ENCODE measurements at places on chromosomes 6 and 20.

DNA sequence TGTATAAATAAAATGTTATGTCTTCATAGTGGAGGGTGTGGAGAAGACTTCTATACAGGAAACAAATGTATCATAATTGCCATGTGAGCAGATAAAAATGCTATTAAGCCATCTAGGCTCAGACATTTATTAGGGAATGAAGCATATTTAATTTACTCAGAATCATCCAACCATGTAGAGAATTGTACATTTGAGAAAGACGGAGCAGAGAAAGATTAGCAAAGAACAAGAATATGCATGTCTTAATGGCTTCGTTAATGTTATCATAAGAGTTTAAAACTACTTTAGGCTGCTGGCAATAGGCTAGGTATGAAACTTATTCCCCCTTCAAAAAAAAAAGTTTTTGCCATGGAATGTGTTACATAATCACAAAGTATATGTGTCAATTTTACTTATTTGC lies 6.1 kb downstream of the ANKRD6 start:
- no peak for DNase-seq

DNA sequence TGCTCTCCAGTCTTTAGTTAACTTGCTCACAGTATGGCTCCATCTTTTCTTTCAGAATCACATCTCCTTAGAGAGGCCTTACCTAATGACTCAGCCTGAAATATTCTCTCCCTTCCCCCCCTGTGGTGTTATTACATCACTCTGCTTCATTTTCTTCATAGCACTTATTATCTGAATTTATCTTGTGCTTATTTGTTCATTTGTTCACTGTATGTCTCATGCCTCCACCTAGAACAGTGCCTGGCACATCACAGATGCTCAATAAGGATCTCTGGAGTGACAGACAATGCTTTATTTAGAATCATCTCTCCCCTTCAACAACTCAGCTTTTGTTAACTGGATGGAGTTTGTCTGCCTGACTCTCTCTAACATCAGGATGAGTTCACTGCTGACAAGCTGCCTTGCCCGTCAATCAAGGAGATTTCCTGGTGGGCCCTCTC lies 96.6 kb upstream of the MAN1A1 start:
- DNase-seq, result no peak

- DNase-seq, result no peak
These were observed 162.2 kb downstream of the GJA1 start for GRCh38 chr6:121597654-121598053.

DNA sequence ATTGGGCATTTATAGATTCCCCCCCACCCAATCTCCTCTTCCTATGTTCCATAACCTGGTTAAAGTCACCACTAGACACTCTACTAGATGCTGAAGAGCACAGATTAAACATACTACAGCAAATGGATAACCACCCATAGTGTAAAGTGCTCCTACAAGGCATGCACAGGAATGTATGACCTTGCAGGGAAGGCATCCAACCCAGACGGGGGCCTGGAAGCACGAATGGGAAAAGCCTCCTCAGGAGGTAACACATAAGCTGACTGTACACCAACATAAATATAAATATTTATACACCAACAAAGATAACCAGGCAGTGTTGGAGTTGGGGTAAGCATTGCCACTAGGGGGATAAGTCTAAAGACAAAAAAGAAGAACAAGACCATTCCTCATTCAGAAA lies 691.7 kb downstream of the GRIK2 start:
- no peak for DNase-seq

DNA sequence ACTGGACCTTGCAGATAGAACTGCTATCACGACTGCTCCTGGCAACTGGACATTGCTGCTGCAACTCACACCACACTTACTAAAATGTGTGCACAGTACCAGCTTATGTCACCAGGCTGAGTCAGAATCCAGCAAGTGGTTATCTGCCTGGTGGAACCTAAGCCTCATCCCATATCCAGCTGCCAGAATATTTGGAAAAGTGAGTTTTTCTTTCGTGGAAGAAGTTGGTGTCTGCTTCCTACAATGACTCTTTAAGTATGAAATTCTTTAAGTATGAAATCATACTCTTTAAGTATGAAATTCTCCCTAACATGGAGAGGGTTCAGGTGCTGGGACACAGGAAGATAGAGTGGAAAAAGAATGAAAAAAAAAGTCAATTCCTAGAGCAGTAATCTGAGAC lies 16.4 kb upstream of the POLR1H start:
- no peak for DNase-seq

GRCh38 chr6:120951258-120951657 lies 383.0 kb downstream of the TBC1D32 start:
- no peak for DNase-seq

DNA sequence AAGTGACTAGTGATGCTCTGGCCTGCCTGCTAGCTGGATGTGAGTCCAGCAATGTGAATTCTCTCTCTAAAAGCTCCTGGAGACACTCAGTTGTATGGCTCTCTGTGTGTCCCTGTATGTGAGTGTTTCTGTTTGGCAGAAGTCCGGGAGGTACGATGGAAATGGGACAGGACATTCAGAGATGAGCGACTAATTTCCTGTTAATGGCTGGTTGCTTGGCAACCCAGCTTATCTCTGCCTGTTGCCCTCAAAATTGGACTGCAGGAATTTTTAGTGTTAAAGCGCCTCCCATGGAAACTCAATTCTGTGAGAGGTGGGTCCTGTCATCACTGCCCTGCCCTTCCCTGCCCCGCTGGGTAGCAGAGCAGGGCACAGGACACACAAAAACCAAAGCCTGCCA lies 136.8 kb upstream of the LRFN2 start:
- no peak for DNase-seq

DNA sequence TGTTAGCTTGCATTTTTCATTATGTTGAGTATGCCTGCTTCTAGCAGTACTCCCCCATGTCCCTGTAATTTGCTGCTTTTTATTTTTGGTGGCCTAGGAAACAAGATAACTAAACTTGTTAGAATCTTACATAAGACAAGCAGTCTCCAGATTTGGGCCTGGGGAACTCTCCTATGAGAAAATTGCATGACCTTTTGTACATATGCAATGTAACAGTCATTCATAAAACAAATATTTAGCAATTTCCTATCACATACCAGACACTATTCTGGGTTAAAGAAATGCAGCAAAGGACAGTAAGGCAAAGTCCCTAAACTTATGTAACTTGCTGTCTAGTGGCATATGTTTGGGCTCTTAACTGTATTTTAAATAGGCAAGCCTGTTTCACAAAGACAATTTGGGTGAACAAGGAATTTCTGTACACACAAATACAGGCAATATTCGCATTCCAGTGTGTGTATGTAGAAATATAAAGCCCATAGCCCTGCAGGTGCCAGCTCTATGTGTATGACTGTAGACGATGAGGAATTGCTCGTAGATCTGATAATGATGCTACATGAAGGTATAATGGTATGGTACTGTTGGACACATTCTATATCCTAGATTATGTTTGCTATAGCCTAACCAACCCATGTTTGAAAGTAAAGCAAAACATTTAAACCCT lies 305.2 kb upstream of the CITED2 start:
- DNase-seq, result no peak

DNA sequence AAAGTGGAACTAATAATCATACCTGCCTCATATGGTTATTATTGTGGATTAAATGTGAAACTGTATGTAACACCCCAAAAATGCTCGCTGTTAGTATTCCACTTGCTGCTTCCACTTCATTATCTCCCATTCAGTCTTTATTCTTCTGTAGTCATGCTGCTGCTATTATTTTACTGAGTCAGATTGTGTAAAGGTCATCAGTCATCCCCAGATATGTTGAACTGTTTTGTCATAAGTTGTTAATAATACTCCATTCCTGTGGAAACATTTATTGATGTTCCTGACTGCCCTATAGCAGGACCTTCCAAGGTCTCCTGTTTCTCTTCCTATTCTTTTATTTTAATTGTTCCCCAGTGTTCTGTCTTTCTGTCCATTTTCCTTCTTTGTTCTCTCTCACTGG lies 1148.3 kb downstream of the EPHA7 start:
- no peak for DNase-seq

DNA sequence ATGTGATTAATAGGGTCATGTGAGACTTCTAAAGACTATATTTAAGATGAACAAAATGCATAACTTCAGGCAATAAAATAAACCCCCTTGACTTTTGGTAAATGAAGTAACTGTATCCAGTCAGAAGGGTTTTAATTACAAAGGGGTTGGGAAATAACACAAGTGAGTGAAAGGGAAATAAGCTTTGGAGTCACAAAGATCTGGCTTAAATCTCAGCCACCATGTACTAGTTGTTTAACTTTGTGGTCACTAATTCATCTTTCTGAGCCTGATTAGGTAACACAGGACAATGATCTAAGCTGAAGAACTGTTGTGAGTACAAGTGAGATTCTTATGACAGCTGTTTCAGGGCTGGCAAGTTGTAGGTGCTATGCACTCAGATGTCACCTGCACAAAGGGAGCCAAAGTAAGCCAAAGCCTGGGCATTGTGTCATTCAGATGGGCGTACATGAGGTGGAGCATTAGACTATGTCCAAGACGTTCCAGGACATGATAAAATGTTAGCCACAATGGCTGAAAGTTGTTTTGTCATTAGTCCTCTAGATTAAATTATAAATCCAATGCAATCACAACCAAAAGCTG lies 13.8 kb downstream of the TOMM34 start:
- DNase-seq, result no peak

DNA sequence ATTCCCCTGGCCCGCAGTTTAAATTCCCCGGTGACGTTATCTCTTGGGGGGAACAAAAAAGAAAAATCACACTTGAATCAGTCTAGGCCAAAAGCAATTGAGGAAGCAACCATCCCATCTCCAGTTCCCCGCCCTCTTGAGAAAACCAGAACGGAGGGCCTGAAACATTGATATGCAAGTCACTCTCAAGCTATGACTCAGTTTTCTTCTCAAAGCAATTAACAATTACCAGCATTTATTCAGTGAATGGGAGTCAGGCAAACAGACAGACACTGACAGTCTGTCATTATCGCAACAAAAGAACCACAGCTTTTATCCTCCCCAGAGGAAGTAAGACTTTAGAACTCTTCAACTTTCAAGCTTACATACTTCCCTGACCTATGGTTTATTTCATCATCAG lies 100.9 kb downstream of the OPRM1 start:
- DNase-seq, result no peak

DNA sequence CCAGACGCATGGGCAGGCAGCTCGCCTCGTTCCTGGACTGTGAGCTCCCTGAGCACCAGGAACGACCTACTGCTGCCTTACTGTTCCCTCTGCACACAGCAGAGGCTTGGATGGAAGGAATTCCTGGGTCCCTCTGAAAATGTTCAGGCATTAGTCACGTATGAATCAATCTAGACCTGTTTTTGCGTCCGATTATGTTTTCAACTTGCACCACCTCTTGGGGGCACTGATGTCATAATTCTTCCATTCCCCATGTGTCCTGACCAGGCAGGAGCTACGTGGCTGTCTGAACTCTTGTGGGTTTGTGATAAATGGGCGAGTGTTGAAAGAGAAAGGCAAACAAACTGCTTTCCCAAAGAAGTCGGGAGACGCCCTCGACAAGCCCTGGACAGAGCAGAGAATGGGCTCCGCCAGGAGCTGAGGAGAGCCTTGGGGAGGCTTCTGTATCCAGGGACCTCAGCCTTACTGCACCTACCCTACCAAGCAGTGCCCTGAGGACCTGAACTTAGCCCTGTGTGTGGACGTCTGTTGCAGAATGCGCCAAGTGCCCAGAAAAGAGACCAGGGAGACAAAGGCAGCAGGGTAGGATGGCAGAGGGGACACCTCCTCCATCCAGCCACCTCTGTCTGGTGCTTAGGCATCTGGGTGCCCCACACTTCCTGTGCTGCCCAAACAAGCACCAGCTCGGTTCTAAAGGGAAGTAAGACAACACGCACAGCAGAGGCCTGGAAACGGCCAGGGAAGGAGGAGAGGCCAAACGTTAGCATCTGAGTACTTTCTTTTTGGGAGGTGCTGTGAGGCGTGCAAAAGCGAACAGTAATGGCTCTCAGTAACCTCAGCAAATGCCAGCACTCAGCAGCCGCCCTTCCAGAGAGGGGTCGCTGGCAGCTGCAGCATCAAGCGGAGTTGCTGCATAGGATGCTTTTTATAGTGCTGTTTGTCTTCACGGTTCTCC lies 124.2 kb downstream of the LY86 start:
- DNase-seq, result no peak
